Breast epithelium (tissue), 4 donors: ENCODE measurements at places on chromosomes 4 and X. TPM values are rescaled to one million over a fixed set of nuclear protein-coding genes. Genes with fewer than 3 reads are reported as not detected.

Gene SPANXN4
- total RNA-seq = not detected

Gene TSPAN7
- 25.9 TPM for total RNA-seq

Gene NSG1
- 0.48 TPM for total RNA-seq

Gene NALF2
- 0.33 TPM for total RNA-seq

Gene LRCH2
- 2.0 TPM for total RNA-seq

Gene CCSER1
- 73.3 TPM for total RNA-seq

Gene HNRNPH2
- total RNA-seq = 48.5 TPM

Gene HAUS3
- 17.4 TPM for total RNA-seq

Gene PF4V1
- not detected for total RNA-seq

Gene PAGE5
- total RNA-seq = not detected

Gene PCDH11X
- total RNA-seq = not detected

Gene CT45A10
- total RNA-seq = not detected

Gene HTN3
- not detected for total RNA-seq

Gene HSFX4
- total RNA-seq = not detected

GRCh38 chr4:147862043-147862692, 130.3 kb downstream of the ARHGAP10 start:
- no peak for DNase-seq

DNA sequence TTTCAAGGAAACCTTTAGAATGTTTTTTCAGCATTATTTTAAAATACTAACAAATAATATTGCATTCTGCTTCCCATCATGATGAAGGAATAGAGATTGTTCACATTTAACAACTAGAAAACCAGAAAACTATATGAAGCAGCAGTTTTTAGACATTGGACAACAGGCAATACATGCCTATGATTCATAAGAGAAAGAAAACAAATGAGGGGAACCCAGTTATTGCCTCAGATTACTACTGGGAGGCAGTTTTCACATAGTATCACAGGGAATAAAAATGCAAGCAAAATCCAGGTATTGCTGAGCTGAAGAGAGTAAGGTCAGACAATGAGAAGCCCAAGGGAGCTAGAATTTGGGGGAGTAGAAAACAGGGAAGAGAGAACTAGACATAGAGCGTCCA, 373.6 kb downstream of the MAPK10 start:
- no peak for DNase-seq

GRCh38 chr4:174099712-174100111, 183.8 kb downstream of the FBXO8 start:
- DNase-seq = no peak

DNA sequence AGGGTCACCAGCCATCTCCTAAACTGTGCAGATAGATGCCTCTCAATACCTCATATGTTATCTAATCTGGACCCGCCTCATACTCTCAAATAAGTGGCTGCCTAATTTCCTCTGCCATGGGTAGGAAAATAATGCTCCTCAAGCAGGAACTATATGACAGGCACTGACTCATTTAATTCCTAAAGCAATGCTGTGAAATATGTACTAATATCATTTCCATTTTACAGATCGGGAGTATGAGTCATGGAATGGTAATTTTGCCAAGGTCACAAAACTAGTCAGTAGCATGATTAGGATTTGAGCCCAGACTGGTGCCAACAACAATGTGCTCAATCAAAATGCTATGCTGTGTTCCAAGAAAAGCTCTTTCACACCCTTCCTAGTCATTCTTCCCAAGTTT, 3.0 kb upstream of the NXT2 start:
- DNase-seq = no peak

- DNase-seq = no peak
Measured at GRCh38 chr4:7375427-7375826, 59.3 kb downstream of the PSAPL1 start.

DNA sequence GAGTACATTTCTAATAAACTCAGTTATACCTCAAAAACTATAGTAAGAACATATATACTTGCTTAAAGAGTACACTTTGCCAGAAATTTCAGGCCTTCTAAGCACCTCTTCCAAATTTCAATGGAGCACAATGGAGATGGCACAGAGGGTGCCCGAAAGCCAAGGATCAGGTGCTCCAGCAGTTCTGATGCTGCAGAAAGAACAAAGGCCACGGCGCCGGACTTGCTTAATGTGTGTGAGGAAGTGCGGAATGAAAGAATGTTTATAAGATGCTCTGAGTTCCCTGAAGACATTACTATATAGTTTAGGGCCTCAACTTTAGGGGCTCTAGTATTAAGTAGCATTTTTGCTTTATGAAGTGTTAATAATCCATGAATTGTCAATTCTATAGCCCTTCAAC, 44.3 kb downstream of the GASK1B start:
- DNase-seq = no peak

DNA sequence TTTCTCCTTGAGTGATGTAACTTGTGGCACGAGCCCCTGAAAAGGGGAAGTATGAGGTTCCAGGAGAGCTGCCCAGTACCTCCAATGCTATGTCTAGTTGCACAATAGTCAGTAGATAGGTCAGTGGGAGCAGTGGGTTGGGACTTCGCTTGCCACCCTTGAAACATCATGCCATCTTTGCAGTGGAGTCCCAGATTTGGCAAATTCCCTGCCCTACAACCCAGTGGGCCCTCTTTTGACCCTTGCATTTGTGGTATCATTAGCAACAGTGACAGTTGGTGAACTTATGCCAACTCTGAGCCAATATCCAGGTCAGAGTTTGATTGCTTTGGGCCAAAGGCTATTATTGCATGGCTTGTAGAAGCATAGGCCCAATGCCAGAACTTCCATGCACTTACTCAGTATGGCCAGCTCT, 12.3 kb downstream of the FHL1 start:
- DNase-seq = no peak

DNA sequence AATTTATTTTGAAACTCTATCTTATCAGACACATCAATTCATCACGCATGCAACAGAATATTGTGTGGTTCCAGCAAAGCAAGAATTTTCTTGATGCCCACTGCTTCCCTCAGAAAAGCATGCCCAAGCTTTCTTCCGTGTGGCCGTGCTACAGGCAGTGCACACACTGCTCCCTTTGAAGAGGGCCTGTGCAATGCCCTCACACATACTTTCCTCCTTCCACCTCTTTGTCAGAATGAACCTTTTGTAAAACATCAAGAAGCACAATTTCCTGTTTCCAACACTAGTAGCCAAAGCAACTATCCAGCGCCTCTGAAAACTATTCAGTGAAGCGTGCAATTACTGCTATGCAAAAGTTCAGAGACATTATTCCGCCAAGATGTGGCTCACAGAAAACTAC, 201.7 kb downstream of the NLGN4X start:
- DNase-seq = no peak

- peak; percentile 60 for DNase-seq
Measured at GRCh38 chr4:183130328-183131155, 31.5 kb downstream of the WWC2 start.

DNA sequence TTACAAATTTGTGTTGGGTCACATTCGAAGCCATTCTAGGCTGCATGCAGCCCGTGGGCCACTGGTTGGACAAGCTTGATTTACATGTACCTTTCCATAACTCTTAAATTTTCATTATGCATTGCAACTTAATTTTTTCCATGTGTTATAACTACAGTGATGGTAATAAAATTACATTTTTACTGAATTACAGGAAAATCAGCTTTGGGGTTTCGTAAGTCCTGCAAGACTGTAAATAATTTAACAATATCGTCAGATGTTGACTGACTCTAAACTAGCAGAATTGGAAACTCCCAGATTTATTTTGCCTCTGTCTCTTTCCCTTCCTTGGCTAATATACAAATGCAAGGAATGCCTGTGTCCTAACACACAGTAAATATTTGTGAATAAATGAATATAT, 88.0 kb upstream of the RAPGEF2 start:
- no peak for DNase-seq

GRCh38 chr4:71830-72229, 18.7 kb downstream of the ZNF595 start:
- no peak for DNase-seq

GRCh38 chr4:172173206-172173605, 360.0 kb downstream of the GALNTL6 start:
- no peak for DNase-seq

GRCh38 chr4:141609243-141609642, 27.1 kb upstream of the IL15 start:
- peak; percentile 24 for DNase-seq

DNA sequence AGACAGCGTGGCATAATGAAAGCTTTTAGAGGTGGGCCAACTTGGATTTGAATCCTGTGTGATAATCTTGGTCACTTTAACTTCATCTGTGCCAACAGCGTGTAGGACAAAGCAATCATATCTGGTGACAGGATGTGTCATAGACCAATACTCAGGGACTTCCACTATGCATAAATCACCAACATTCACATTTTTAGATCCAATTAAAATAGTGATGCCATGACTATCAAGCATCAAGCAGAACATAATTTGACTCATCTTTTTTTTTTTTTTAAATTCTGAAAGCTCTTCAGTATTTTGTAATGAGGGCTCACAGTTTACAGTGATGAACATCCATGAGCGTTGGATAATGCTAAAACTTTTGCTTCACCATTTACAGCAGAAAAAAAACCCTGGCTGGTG, 27.3 kb upstream of the RAPGEF2 start:
- DNase-seq = no peak

DNA sequence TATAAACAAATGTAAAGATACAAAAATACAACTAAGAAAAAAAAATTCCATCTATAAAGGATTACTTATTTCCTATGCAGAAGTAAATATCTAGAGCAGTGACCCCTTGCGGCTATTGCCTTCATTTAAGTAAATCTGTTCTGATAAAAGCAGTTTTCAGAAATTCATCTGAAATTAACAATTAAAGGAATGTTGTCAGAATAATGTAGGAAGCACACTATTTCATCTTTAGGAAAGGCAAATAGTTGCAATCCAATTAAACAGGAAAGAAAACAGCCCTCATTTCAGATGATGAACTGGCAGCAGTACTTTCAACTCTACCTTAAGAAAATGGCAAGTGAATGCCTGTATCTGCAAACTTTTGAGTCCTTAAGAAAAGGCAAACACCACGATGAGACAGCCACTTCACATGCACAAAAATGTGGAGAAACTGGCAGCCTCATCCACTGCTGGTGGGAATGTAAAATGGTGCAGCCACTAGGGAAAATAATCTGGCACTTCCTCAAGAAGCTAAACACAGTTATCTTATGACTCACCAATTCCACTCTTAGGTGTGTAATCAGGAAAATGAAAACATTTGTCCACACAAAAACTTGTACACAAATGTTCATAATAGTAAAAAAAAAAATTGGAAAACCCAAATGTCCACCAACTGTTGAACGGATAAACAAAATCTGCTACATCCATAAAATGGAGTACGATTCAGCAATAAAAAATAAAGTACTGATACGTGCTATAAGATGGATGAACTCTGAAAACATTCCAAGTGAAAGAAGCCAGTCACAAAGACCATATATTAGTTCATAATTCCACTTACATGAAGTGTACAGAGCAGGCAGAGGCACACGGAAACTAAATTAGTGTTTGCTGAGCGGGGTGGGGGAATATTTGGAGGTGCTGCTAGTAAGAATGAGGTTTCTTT, 2.0 kb upstream of the THAP9 start:
- DNase-seq = no peak

- DNase-seq = no peak
Measured at GRCh38 chrX:132732236-132732635, 226.2 kb downstream of the HS6ST2 start.

- DNase-seq = no peak
Measured at GRCh38 chrX:136203438-136203837, 47.8 kb downstream of the MAP7D3 start.

- DNase-seq = no peak
Measured at GRCh38 chrX:25925946-25926345, 212.2 kb upstream of the MAGEB18 start.

DNA sequence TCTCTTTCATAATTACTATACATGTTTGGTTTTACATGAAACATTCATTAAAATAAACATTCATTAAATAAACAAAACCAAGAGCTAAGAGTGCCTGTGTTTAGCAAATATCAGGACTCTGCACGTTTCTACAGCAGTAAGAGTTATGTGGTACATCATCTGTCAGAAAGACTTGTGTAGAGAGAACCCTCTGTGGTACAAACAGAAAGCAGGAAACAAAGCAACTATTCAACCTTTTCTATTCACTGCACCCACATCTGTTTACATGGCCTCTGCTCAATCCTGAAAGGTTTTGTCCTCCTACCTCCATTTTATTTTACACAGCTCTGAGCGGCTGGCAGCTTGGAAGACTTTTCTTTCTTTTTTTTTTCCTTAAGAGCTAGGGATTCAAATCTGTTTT, 90.7 kb upstream of the PCDH18 start:
- no peak for DNase-seq

GRCh38 chr4:154277172-154277571, 214.4 kb downstream of the DCHS2 start:
- no peak for DNase-seq

GRCh38 chr4:791898-792625, 33.9 kb downstream of the CPLX1 start:
- DNase-seq = peak; percentile 55

DNA sequence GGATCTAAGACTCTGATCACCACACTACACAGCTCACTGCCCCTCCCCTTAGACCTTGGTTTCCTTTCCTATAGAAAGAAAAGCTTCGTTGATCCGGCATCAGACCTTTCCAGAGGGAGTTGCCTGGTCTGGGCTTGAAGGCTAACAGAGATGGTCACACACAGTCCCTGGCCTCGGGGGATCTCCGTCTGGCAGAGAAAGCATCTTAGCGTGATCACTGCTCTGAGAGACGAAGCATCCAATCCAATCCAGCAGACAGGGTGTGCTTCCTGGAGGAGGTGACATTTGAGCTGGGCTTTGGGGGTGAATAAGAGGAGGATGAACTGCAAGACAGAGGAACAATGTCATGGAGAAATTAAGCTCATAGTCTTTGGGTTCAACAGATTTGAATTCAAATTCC, 49.5 kb downstream of the HTRA3 start:
- DNase-seq = no peak

GRCh38 chrX:123854329-123854728, 5.5 kb upstream of the XIAP start:
- DNase-seq = no peak

- no peak for DNase-seq
Measured at GRCh38 chrX:40468033-40468846, 112.5 kb upstream of the ATP6AP2 start.
